ENCODE measurements at places on chromosomes 4 and X. TPM values are rescaled to one million over a fixed set of nuclear protein-coding genes. Genes with fewer than 3 reads are reported as not detected.

DNA sequence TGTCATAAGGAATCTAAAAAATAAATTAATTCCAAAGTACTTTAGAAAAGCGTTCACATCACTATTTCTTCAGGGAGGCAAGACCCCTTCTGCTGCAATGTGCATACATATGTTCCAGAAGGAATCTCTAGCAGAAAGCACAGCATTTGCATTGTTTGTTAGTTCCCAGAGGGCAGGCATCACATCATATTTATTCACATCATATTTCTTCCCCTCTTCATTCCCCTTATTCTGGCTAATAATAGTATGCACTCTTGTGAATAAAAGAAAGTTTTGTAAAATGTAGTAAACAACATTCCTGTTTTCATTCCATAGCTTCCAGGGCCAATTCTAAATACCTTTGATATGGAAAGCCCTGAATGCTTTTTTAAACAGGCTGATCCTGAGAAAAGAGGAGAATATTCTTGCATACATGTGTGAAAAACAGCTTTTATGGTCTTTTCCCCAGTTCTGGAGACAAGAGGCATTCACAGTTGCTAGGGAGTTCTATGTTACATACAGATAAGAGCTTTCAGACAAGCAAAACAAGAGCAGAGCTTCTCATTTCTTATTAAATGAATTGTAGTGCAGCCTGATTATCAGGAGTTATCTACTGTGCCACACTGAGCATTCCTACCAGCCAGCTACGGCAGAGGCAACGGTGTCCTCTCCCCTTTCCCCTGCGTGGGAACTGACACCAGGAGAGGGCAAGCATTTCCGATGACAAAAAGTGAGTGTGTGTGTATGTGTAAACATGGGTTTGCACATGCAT lies 15.2 kb downstream of the GATB start:
- H3K4me1 ChIP-seq, result no peaks in the 10 kb centered on the region
- no peak overlapping the region for H3K27ac ChIP-seq
- no peak overlapping the region for H3K4me3 ChIP-seq

GRCh38 chr4:6668391-6668790 lies 25.3 kb upstream of the S100P start:
- no peaks in the 10 kb centered on the region for H3K36me3 ChIP-seq
- no peak overlapping the region for H3K27ac ChIP-seq
- no peak for DNase-seq
- no peaks in the 10 kb centered on the region for H3K4me1 ChIP-seq

DNA sequence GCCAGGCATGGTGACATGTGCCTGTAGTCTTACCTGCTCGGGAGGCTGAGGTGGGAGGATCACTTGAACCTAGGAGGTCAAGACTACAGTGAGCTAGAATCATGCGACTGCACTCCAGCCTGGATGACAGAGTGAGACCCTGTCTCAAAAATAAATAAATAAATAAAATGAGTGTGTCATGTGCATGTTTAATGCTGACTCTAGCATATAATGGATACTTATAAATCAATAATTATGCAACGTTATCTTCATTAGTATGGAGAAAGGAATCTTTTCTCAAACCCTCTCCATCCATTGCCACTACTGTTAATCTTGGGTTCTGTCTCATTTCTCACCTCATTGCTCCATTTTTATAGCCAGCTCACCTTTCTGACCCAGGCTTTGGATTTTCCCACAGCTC lies 189.5 kb upstream of the RPL34 start:
- no peaks in the 10 kb centered on the region for H3K27me3 ChIP-seq
- H3K4me3 ChIP-seq, result no peak overlapping the region
- no peak overlapping the region for H3K27ac ChIP-seq
- H3K4me1 ChIP-seq, result no peaks in the 10 kb centered on the region
- H3K36me3 ChIP-seq, result no peaks in the 10 kb centered on the region

- H3K36me3 ChIP-seq, result no peaks in the 10 kb centered on the region
- no peak overlapping the region for H3K4me3 ChIP-seq
- H3K27me3 ChIP-seq, result no peaks in the 10 kb centered on the region
- no peak overlapping the region for H3K27ac ChIP-seq
- no peak for DNase-seq
- no peaks in the 10 kb centered on the region for H3K4me1 ChIP-seq
Measured at GRCh38 chr4:113881256-113881655, 98.2 kb downstream of the ARSJ start.

GRCh38 chr4:80711956-80712355 lies 318.6 kb upstream of the BMP3 start:
- H3K27ac ChIP-seq, result no peak overlapping the region
- no peak for DNase-seq
- H3K27me3 ChIP-seq, result no peaks in the 10 kb centered on the region
- no peaks in the 10 kb centered on the region for H3K36me3 ChIP-seq

GRCh38 chr4:21819086-21819485 lies 129.5 kb downstream of the KCNIP4 start:
- no peak overlapping the region for H3K4me3 ChIP-seq
- no peaks in the 10 kb centered on the region for H3K27me3 ChIP-seq
- no peaks in the 10 kb centered on the region for H3K4me1 ChIP-seq
- H3K27ac ChIP-seq, result no peak overlapping the region

DNA sequence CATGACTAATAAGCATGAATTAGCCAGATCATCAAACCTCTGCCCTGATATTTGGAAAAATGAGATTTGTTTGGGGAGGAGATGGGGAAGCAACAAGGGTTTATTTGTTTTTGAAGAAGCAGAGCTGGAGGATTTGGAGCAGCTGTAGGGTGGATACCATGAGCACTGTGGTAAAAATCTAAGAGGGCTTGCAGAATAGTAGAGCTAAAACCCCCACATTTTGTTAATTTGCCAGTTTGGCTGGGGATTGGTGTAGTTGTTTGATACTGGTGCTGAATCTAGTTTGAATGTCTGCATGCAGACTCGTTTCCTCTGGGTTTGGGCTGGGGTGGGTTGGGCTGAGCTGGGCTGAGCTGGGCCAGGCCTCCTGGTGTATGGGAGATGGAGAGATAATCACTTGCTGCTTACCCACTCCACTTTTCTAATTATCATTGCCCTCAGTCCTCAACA lies 43.7 kb downstream of the SMAD1 start:
- no peaks in the 10 kb centered on the region for H3K27me3 ChIP-seq
- no peak overlapping the region for H3K4me3 ChIP-seq
- peak; percentile 16 for DNase-seq
- peaks cover 10% of the 10 kb centered on the region for H3K4me1 ChIP-seq
- no peaks in the 10 kb centered on the region for H3K36me3 ChIP-seq

- H3K27me3 ChIP-seq, result no peaks in the 10 kb centered on the region
- DNase-seq, result no peak
- H3K4me1 ChIP-seq, result no peaks in the 10 kb centered on the region
- H3K36me3 ChIP-seq, result peaks cover 3% of the 10 kb centered on the region
- no peak overlapping the region for H3K27ac ChIP-seq
Measured at GRCh38 chrX:37967714-37968113, 38.6 kb upstream of the SYTL5 start.

DNA sequence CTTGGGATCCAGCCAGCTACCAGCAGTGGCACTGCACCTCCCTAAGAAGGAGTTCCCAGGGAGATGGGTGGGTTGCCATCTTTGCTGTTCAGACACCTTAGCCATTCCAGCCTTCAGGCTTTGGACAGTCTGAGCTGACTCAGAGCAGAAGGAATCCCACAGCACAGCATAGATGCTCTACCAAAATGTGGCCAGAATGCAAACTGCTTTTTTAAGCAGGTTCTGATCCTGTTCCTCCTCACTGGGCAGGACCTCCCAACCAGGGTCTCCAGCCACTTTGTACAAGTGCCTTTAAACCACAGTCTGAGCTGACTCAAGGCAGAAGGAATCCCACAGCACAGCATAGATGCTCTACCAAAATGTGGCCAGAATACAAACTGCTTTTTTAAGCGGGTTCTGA lies 209.0 kb downstream of the NPNT start:
- no peak overlapping the region for H3K4me3 ChIP-seq
- no peaks in the 10 kb centered on the region for H3K27me3 ChIP-seq
- DNase-seq, result no peak
- no peaks in the 10 kb centered on the region for H3K4me1 ChIP-seq

Gene UNC5C
- 0.15 TPM for total RNA-seq

Gene C4orf54
- total RNA-seq, result not detected

Gene SSX1
- not detected for total RNA-seq

Gene NAT8L
- total RNA-seq, result 0.62 TPM

Gene FHDC1
- 4.8 TPM for total RNA-seq

Gene SHROOM3
- 52.7 TPM for total RNA-seq

Gene XAGE1A
- total RNA-seq, result not detected

Data from neural progenitor cell (in vitro differentiated cells).